ENCODE measurements at places on chromosomes 13 and 19.

GRCh38 chr19:52444506-52444905, 8.8 kb upstream of the ZNF578 start:
- no peak for DNase-seq

DNA sequence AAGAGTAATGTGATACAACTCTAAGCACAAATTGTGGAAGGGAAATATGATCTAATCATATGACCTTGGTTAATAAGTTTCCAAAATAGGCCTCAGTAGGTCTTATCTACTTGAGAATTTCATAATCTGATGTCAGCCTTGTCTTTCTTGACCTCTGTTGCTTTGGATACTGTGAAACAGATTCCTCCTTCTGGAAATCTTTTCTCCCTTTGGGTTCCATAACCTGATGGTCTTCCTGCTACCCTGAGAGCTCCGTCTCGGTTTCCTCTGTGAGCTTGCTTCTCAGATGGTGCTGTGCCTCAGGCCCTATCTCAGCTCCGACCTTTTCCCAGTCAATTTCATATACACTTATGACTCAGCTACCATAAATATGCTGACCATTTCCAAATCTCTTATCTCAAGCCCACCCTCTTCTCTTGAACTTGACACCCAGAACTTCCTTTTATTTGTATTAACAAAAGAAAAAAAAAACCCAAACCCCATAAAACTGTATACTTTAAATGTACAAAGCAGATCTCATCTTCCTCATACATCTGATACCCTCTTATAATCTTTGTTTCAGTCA, 6.4 kb upstream of the SLC46A3 start:
- DNase-seq: no peak

DNA sequence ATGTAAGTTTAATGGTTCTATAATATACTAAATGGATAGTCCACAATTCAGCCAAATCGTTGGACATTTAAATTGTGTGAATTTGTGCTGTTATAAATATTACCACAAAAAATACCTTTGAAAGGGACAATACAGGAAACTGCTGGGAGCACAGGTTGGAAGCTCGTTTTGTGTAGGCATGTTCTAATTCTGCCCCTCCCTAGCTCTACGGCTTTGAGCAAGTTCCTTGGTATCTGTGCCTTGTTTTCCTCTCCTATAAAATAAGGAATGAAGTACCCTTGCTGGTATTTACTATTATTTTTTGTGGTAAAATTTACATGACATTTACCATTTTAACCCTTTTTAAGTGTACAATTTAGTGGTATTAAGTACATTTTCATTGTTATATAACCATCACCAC, 102.6 kb upstream of the SLC7A1 start:
- no peak for DNase-seq

DNA sequence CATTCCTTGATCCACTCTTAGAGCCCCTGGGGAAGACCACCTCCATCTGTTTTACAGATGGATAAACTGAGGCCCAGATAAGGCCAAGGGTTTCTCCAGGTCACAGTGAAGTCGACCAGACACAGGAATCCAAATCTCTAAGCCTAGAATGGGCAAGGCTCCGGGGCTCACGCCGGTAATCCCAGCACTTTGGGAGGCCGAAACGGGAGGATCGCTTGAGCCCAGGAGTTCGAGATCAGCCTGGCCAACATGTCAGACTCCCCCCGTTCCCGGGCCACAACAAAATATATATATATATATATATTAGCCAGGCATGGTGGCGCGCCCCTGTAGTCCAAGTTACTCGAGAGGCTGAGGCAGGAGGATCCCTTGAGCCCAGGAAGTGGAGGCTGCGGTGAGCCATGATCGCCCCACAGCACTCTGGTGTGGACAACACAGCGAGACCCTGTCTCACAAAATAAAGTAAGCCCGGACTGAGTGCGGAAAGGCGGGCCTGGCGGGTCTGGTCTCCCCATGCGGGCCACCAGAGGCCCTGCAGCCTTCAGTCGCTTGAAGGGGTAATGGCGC, 615 bp upstream of the RPL13A start:
- DNase-seq: no peak

GRCh38 chr13:20701461-20701860, 2.0 kb upstream of the IL17D start:
- DNase-seq: no peak

DNA sequence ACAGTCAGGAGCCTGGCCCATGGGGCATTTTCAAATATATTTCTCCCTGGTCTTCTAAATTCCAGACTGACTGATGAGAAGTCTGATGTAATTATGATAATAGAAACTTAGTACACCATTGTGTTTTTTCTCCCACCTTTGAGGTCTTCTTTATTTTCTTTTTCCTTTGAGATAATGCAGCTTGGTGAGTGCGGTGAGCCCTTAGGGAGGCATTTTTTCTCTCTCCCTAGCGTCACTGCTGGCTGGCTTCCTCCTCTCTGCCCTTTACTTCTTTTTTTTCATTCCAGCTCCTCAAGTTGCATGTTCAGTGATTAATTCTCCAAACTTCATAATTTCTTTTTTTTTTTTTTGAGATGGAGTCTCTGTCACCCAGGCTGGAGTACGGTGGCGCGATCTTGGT, 12.8 kb upstream of the CDC42EP5 start:
- no peak for DNase-seq

DNA sequence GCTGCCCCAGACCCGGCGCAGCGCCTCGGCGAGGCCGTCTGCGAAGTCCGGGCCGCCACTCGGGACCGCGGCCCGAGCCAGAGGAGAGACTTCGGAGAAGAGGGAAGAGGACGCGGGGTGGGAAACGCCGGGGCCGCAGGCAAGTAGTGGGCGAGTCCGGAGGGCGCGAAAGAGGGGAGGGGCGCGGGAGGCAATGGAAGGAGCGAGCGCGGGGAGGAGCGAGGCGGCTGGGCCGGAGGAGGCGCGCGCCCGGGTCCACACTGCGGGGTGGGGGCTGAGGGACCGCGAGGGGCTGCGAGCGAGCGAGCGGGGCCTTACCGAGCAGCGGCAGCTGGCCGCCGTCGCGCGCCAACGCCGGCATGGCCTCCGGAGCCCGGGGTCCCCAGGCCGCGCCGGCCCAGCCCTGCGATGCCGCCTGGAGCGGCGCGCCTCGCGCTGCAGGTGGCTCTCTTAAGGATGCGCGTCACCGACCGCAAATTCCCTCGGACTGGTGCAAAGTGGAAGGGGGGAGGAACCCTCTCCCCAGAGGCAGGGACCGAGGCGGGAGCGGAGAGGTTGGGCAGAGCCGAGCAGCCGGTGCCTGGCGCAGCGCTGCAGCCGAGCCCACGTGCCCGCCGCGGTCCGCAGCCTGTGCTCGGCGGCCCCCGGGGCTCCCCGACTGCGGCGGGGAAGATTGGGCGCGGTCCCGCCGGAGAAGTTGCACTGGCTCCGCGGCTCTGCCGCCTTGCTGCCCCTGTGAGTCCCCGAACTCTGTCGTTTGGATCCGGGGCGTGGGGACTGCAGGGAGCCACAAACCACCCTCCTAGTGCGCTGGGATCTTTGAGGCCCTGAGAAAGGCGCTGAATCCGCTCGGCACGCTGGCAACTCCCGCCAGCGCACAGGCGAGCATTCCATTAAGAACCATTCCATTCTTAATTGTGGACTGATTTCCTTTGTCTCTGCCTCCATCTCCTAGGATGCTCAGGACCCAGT, at the start of gene FLT3:
FLT3 (minus strand) TSS at position 427 of the 972 bp plus-strand sequence; CDS start at position 361, 66 bp downstream.
- no peak for DNase-seq

- DNase-seq: no peak
These were observed 239.4 kb downstream of the TEX29 start for GRCh38 chr13:111559612-111560403.

DNA sequence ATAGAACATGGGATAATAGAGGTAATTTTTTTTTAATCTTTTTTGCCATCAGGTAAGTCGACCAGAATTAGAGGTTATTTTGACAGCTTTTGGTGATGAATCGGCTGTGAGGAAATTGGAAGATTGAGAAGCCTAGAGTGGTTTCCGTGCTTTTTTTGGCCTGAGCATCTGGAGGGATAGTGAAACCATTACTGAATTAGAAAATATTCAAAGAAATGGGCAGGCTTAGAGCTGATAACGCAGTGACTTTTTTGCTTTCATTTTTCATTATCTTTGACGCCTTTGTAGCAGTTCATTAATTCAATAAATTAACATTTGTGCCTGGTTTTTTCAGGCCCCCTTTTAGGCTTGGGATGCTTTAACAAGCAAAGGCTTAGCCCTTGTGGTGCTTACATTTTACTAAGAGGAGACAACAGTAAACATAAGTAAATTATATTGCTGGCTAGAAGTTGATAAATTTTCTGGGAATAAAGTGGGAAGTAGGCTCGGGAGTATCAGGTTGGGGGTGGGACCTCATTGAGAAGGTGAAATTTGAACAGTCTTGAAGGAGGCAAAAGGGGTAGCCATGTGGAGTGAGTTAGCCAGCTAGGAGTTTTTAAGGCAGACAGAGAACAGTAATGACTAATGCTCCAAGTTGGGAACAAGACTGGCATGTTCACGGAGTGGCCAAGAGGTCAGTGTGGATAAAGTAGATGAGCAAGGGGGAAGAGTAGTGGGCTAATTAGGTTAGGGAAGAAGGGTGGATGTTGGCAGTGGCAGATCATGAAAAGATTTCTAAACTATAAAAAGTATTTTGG, 36.5 kb downstream of the GTF2F2 start:
- no peak for DNase-seq

DNA sequence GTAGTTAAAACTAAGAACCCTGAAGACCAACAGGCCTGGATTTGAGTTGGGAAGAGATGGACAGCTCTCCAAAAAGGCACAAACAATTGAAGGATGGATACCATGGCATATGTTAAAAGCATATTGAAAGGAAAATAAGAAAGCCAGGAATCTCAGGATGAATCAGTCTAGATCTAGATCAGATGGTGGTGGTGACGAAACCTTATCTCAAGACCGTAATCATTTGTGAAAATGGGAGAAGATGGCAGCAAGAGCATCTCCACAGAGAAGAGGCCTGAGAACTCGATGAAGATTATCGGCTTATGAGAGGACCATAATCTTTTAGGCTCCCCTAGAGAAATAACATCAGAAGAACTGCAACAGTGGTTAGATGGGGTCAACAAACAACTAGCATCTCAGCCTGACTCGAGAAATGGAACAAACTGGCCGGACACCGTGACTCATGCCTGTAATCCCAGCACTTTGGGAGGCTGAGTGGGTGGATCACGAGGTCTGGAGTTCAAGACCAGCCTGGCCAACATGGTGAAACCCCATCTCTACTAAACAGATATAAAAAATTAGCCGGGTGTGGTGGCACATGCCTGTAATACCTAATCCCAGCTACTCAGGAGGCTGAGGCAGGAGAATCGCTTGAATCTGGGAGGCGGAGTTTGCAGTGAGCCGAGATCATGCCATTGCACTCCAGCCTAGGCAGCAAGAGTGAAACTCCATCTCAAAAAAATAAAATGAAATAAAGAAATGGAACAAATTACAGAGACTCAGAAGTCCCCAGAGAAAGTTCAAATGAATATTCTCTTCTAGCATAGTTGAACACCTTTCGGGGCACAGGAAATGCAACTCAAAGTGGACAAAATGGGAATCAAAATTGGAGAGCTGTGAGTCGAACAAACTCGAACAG, 47.6 kb downstream of the FOXO1 start:
- no peak for DNase-seq

- no peak for DNase-seq
These were observed 652.2 kb downstream of the UQCRFS1 start for GRCh38 chr19:28560786-28561185.

- DNase-seq: no peak
These were observed 47.6 kb upstream of the IRS2 start for GRCh38 chr13:109833940-109834339.

GRCh38 chr19:16541526-16542044, 652 bp downstream of the CHERP start:
- no peak for DNase-seq

DNA sequence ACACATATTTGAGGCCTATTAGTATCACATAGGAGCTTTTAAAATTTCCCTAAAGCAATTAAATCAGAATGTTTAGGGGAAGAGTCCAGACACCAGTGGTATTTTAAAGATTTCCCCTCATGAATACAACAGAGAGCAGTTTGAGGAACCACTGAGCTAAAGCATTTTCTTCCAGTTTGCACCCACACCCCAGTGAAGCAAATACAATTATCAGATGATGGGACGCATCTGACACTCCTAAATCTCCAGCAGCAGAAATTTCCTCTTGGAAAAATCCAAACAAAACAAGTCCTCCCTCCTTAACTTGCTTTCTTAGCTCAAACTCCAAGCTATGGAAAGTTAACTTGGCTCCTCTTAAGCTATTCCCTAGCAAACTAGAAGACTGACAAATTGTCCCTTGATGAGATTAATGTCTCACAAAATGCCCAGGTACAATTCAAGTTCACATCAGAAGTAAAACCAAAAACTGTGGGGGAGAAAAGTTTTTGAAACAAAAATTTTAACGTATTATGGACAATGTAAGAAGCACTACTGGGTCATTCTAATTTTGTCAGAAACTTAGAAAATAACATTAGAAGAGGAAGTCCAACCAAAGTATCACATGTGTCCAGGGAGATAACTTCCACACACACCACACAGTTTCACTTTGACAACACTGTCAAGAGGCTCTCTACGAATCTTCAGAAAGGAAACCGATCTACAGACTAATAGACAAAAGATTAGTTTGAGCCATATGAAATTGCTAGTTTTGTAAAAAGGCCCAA, 74.1 kb downstream of the ABCC4 start:
- DNase-seq: no peak

- DNase-seq: no peak
These were observed 5.5 kb downstream of the RAB11B start for GRCh38 chr19:8395621-8396082.

- DNase-seq: no peak
These were observed 23.6 kb upstream of the LRCH1 start for GRCh38 chr13:46529216-46529919.

- no peak for DNase-seq
These were observed 70.8 kb downstream of the SHISA2 start for GRCh38 chr13:25981060-25981459.

GRCh38 chr13:99258946-99259345, 767 bp upstream of the GPR18 start:
- DNase-seq: no peak

DNA sequence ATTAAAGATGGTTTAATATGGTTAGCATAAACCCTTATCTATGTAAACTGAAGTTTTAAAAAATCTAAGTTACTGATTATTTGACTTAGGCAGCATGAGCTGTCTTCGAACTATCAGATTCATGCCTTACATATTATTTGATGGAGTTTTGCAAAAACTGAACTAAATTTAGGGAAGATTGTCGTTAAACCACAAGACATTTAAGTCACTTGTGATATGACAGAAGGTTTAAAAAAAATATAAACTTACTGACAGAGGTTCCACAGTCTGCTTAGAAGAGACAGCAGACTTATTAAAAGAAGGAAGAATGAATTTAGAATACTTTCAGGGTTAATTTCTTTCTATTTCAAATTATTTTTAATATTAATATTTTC, 110.9 kb upstream of the FRY start:
- no peak for DNase-seq
